ENCODE measurements at places on chromosomes 1 and 21. TPM values are rescaled to one million over a fixed set of nuclear protein-coding genes. Genes with fewer than 3 reads are reported as not detected.

MAP3K21 gene
- 24.2 TPM for total RNA-seq

GRCh38 chr21:45588871-45589491 is 46.7 kb upstream of the SLC19A1 start:
- H3K27me3 ChIP-seq: peaks cover 17% of the 10 kb centered on the region
- H3K27ac ChIP-seq: no peak overlapping the region
- H3K4me3 ChIP-seq: no peak overlapping the region

DNA sequence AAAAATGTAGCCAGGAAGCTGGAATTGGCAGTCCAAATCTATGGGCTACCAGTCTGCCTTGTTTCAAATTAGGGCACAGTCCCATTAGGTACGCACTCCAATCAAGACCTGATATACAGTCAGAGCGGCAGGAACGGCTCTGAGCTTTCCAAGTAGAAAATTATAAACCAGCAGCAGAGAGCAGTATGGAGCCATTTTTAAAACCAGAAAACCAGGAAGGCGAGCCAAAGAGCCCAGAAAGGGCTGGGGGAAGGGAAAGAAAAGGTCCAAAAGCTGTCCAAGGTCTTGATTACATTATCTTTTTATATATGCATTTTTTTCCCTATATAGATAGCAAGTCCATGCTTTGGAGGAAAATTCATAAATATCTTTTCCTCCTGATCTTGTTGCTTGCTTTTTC is 719.0 kb downstream of the RWDD3 start:
- H3K36me3 ChIP-seq: no peaks in the 10 kb centered on the region
- no peak overlapping the region for H3K27ac ChIP-seq
- H3K27me3 ChIP-seq: no peaks in the 10 kb centered on the region
- H3K4me3 ChIP-seq: no peak overlapping the region
- DNase-seq: peak; percentile 32
- no peaks in the 10 kb centered on the region for H3K4me1 ChIP-seq

DNA sequence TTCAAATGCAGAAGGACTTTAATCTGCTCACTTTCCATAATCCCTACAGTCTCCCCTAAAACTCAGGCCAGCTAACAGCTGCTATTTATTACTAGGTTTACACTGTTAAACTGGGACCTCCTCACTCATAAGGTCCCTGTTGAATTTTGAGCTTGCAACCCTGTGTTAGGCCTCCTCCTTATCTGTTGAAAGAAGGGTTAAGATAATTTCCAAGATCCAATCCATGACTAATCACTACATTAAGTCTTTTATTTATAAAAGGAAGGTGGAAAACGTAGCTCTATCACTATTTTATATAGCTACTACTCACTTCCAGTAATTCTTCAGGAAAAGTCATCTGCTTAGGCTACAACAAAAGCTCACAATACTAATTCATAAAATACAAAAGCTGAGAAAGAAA is 79.5 kb downstream of the EVI5 start:
- no peaks in the 10 kb centered on the region for H3K36me3 ChIP-seq
- peaks cover 7% of the 10 kb centered on the region for H3K4me1 ChIP-seq
- H3K27me3 ChIP-seq: no peaks in the 10 kb centered on the region
- H3K27ac ChIP-seq: no peak overlapping the region
- DNase-seq: no peak

SPRR5 gene
- not detected for total RNA-seq

DNA sequence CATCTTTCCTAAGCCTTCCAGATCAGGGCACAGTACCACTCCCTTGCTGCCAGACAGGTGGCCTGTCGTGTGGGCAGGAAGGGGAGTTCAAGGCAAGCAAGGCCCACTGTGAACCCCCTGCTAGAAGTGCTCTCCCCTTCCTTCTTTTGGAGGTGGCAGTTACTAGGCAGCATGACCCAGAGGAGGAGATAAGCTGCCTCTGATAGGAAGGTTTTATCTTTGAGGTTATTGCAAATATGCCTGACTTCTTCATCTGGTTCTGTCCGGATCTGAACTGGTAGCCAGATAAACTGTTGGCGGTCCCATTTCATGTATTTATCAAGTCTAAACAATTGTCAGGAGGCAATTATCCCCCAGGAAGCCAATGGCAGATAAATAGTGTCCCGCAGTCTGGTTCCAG is 198.2 kb upstream of the LMO4 start:
- H3K27me3 ChIP-seq: no peaks in the 10 kb centered on the region
- DNase-seq: no peak
- no peaks in the 10 kb centered on the region for H3K36me3 ChIP-seq
- peaks cover 5% of the 10 kb centered on the region for H3K4me1 ChIP-seq
- no peak overlapping the region for H3K27ac ChIP-seq
- no peak overlapping the region for H3K4me3 ChIP-seq

GRCh38 chr1:33250724-33251123 is 5.6 kb upstream of the ZNF362 start:
- H3K27me3 ChIP-seq: peaks cover 20% of the 10 kb centered on the region
- no peaks in the 10 kb centered on the region for H3K36me3 ChIP-seq
- no peak overlapping the region for H3K27ac ChIP-seq

TCHH gene
- total RNA-seq: 0.22 TPM

GRCh38 chr1:211571998-211572397 is 7.0 kb downstream of the SLC30A1 start:
- no peak overlapping the region for H3K4me3 ChIP-seq
- no peaks in the 10 kb centered on the region for H3K27me3 ChIP-seq
- H3K27ac ChIP-seq: no peak overlapping the region
- H3K36me3 ChIP-seq: peaks cover 28% of the 10 kb centered on the region

GRCh38 chr1:236141447-236142252 is 689 bp upstream of the GPR137B start:
- peaks cover 19% of the 10 kb centered on the region for H3K4me1 ChIP-seq
- H3K36me3 ChIP-seq: no peaks in the 10 kb centered on the region
- peaks cover 42% of the 10 kb centered on the region for H3K27me3 ChIP-seq
- H3K27ac ChIP-seq: no peak overlapping the region
- peak overlapping the region; percentile 77 for H3K4me3 ChIP-seq
- peak; percentile 62 for DNase-seq
